ENCODE measurements at places on chromosomes 6 and 20.

DNA sequence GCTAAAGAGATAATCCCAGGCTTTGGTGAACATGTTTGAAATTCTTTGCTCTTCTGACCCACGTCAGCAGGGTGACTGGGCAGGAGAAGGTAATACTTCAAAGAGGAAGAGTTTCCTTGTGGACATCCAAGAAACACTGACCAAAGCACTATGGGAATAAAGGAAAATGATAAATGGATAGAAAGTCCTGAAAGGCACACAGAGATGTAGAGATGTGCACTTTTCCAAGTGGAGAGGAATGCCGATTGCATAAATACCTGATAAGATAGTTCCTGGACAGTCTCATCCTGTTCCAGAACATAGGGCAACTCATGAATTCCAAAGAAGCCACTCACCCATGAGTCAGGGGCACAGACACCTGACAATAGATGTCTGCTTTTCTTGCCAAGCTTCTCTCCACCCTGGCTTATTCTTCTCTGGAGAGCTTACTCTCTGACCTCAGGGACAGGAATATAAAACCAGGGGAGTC is 191.3 kb upstream of the FOXA2 start:
- peak; percentile 86 for DNase-seq

GRCh38 chr6:43953794-43954310 is 173.4 kb downstream of the MRPL14 start:
- no peak for DNase-seq

DNA sequence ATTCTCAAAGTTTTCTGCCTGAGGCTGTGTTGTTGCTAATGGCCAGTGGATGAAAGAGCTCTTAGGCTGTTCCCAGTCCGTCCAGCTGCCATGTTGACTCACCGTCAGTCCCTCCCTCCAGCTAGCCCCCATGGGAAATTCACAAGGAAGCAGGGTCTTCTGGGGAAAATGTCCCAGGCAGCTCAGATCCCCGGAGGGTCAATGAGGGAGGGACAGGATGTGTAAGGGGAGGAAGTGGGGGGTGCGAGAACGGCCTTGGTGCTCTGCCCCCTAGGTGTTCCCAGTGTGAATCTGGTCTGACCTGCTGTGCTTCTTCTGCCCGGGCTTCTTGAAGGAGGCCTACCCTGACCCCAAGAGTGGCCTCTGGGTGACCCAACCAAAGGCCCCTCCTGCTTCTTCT is 65.9 kb downstream of the CEBPB start:
- DNase-seq: no peak

DNA sequence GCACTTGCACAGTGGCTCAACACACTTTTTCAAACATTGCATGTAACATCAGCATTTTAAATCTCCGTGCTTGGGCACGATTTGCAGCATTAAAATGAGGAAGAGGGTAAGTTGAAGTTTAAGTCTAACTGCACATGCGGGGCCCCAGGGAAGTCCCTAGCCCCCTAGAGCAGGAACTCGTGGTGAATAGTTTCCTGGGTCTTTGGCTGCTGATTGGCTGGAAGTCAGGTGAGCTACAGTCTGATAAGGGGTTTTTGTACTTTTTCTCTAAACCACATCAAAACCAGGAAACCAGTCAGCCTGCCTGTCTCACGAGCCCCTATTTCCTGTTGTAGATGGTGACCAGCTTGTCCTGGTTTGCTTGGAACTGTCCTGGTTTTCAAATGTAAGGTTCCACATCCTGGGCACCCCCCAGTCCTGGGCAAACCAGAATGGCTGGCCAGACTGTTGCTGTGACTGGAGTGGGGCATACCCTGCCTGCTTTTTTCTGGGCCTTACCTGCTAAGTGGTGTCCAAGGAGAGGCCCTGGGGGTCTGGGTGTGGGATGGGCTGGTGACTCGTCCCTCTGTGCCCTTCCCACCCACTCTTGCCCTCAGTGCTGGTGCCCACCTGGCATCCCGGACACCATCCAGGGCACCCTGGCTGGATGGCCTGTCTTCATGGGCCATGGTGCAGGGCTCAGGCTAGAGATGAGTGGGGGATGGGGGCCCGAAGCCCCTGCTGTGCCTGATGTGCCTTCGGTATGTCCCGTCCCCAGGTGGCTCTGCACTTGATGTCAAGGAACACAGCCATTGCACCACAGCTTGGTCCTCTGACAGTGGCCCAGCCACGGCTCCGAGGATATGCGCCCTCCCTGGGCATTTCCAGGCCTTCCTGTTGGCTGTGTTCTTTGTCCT is 31.8 kb downstream of the SUN5 start:
- DNase-seq: no peak

DNA sequence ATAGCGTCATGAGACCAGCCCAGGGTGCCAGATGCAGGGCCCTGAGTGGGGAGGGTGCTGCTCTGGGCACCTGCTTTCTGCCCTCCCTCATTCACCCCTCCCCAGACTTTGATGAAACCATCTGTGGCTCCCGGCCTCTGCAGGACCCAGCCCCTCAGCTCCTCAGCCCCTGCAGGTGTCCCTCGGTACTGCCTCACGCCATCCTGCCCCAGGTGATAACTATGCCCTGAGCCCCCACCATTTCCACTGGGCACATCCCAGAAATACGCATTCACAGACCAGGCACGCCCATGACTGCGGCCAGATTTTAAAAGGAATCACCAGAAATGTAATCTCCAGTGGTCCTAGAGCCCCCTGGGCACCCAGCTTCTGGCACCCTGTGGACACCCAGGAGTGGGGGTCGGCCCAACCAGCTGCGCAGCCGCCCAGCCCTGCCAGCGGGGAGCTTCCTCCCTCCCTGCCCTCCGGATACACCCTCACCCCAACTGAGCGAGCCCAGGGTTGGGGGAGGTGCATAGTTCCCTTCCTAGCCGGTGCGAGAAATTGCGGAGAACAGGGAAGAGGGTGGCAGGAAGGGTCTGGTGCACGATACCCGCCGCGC is 615 bp upstream of the NTSR1 start:
- DNase-seq: peak; percentile 68

DNA sequence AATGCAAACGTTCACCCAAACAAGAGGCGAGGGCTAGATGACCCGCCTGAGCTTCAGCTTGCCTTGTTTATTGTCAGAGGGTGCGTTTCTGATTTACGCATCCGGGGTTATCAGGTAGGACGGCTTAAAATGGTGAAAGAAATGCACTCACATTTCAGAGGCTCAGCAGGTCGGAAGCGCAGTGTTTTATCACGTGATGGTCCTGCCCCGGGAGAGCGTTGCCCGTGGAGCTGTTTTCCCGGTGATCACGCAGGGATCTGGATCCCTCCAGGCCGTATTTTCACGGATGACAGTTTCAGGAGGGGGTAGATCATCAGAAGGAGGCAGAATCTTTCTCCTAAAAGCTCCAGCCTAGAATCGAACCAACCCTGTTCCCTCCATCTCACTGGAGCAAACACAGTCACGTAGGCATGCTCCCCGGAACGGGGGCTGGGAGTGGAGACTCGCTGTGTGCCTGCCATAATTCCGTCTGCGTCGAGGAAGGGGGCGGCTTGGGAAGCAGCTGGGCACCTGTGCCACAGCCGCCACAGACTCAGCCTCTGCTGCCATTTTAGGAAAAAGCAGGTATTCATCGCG is 121.7 kb downstream of the SMOC2 start:
- DNase-seq: no peak

DNA sequence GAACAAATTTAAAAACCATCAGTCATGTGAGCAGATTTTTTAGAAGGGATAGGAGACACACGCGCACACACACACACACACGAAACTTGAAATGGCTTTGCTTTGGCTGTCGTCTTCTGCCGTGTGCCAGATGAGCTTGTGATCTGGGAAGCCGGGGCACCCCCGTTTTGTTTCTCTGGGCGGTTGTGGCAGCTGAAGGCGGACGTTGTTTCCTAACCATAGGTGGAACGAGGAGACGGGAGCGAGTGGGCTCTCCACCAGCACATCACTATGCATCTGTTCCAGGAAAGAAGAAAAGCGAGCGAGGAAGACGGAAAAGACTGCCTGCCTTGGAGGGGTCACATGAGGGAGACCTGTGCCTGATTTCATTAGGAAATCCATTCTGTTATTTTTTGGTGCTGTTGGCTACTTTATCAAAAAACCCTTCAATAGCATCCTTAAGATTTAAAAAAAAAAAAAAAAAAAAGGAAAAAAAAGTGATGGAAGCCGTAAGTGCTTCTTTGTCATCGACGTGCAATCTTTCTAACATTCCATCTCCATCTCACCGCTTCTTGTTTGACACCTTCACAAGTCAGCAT is 142.1 kb downstream of the DTNBP1 start:
- DNase-seq: no peak

GRCh38 chr6:28443112-28443773 is at the start of gene ZSCAN23:
Gene ZSCAN23 (minus strand): TSS chr6:28443491. CDS start chr6:28436266, 7,225 bp downstream.
- no peak for DNase-seq

GRCh38 chr20:47876311-47877088 is 91.2 kb upstream of the SULF2 start:
- DNase-seq: no peak

DNA sequence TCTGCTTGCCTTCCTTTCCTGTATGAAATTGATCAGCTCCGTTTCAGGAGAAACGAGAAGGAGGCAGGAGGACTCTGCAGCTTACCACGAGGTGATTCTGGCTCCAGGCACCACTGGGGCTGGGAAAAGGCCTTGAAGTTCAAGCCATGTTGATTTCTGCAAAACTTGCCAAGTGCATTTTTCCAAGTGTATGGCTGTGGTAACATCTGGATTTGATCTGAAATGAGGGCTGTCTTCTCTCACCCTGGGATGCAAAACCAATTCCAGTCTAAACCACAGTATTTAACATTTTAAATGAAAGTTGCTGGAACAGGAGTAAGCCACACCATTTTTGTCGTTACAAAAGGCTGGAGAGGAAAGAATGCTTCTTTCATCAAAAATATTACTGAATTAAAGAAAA is 36.1 kb upstream of the FAM210B start:
- DNase-seq: no peak

- no peak for DNase-seq
Measured at GRCh38 chr6:66291905-66292304, 584.9 kb upstream of the EYS start.

GRCh38 chr6:161300823-161301222 is 27.0 kb upstream of the AGPAT4 start:
- DNase-seq: no peak

DNA sequence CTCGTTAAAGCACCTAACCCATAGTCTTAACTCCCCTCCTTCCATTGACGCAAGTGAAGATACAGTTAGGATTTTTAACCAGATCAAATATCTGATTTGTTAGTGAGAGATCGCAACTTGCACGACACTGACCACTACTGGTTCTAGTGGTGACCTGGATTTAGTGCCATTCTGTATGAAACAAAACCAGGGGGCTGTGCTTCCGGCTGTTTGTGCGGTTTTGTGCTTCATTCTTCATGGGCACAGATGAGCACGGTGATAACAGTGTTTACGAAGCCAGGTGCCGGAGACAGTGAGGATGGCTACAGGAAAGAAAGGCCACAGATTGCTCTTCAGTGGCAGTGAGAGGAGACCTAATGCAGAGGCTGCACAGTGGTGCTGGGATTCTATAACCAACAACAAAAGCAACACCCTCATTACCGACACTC is 75.5 kb downstream of the NOL4L start:
- DNase-seq: no peak

GRCh38 chr20:56634735-56635385 is 5.8 kb downstream of the TFAP2C start:
- DNase-seq: no peak

DNA sequence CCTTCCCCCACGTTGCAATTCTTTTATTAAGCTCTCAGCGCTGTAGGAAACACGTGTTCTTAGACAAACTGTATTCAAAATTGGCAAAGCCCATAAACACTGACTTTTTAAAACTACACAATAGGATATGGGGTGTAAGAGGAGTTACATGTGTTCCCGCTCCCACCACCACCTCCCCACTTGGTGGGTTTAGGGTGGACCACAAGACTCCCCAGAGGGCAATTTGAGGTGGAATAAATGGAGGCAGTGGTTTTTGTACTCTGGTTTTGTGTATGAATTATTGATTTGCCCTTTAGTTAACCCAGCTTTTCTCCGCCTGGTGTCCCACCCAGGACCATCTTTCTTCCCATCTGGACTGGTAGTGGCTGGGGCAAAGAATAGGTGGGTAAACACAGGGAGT is 3.7 kb downstream of the UQCC2 start:
- no peak for DNase-seq

DNA sequence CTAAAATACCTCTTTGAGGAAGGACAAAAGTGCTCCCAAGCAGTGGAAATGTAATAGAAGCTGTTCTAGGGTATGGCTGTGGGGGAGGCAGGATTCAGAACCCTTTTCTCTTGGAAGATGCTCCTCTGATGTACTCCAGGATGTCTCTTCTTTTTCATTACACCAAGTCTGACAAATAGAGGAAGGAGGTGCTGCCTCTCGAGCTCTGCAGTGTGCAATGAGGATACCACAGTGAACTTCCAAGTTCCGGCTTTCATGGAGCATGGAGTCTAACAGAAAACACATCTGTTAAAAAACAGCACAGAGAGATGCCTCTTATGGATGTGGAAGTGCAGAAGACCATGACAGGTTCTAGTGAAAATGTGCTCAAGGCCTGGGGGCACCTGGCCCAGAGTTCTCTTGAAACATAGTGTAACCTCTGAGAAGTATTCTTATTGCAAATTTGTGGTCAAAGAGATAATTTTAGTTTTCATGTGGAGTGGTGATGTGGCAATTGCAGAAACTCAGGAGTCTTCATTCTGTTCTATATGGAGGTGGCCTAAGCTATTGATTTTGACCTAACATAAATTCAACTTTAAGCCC is 362.0 kb upstream of the CITED2 start:
- DNase-seq: no peak

DNA sequence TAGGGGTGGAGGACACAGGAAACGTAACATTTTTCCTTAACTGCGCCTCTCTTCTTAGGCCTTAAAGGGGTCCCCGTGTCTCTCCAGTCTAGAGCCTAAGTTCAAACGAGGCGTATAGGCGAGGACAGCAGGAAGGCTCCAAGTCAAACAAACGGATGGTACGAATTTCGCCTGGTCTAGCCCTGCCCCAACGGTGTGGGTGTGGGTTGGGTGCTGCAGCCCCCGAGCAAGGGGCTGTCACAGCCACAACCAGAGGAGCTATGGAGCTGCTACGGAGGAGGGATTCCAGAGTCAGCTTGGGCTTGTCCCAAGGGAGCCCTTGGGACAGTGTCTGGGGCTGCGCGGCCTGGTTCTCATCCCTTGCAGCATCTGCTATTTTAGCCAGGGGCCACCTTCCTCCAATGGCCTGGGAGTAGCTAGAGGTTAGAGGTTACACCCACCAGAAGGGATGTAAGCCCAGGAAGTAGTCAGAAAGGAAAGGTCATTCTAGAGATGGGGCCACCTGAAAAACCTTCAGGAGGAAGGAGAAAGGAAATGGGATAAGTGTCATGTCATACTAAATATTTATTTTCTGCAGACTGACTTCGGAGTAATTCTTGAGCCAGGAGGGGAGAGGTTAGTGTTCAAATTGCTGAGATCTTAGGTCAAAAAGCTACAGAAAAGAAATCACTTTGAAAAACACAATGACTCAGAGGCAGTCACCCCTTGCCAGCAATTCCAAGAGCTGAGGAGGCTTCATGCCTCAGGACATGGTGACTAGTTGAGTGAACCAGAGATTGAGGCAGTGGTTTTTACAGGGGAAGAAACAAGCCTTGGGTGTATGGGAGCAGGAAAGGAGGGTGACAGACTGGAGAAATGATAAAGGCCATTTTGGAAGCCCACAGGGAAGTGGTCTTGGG is 21.7 kb downstream of the VPS52 start:
- DNase-seq: no peak
